ENCODE measurements at places on chromosomes 7 and 10.

GRCh38 chr10:61778137-61778536 is 115.4 kb downstream of the CABCOCO1 start:
- DNase-seq: no peak

DNA sequence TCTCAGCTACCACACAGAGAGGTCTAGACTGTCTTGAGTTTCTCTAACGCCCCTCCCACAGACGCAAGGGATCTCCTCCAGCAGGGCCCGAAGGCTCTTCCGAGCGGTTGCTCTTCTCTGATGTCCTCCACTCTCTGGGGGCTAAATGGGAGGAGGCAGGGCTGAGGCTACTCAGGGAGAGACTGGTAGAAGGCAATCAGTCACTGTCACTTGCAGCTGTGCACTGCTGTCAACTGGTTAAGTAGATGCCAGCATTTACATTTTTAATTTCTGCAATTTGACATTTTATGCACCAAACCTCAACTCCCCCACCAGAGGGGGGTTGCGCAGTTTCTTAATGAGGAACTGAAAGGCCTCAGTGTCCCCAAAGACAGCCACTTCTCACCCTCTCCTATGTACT is 442.8 kb downstream of the PLXNA4 start:
- DNase-seq: no peak

DNA sequence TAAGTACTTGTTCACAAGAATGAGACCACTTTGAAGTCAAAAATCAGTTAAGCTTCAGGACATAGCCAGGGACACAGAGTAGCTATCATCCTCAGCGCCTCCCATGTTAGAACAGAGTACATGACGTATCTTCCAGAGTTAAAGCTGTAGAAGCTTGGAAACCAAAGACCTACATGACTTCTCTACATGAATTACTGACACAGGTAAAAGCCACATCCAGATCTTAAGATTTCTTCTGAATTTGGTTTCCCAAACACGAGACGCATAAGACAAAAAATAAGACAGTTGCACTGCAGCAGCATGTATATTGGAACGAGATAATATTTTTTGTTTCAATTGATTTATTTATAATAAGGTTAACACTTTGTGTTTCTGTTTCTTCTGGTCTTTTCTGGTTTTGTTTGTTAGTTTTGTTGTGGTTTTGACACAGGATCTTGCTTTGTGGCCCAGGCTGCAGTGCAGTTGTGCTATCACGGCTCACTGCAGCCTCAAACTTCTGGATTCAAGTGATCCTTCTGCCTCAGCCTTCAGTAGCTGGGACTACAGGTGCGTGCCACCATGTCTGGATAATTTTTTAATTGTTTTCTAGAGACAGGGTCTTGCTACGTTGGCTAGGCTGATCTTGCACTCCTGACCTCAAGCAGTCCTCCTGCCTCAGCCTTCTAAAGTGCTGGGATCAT is 10.2 kb upstream of the EPC1 start:
- no peak for DNase-seq

DNA sequence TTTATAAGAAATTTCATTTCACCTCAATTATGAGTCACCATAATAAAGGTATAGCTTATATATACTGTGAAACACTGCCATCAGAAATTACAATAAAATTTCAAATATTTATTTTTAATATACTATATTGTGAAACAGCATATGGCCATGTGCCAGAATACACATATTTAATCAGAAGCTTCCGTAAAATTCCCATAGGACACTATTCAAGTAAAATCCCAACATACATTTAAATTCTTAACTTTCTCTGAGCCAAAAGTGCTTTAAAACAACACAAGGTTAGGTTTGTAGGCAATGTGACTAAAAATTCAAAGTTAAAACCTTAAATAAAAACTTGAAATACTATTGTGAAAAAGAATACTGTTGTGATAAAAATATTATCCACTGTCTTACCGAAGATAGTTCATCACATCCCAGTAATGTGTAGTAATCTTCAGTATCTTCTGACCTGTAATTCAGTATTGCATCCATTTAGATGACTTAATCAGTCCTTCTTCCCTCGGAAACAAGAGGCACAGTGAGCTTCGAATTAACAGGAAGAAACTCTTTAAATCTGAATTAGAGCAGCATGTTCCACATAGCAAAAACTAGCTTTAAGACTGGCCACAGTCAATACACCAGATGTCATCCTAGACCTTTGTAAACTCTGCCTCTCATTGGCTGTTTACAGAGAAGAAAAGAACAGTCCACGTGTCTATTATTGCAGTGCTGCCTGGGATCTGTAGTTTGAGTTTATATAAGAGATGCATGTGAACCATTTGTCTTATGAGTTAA is at the start of gene DNAJC12:
DNAJC12 (minus strand) TSS at position 648 of the 774 bp plus-strand sequence; CDS start at position 471, 177 bp downstream.
- DNase-seq: peak; percentile 62

- no peak for DNase-seq
Measured at GRCh38 chr10:42802876-42803275, 20.3 kb downstream of the BMS1 start.

GRCh38 chr10:131211965-131212619 is 99.4 kb downstream of the TCERG1L start:
- DNase-seq: no peak

DNA sequence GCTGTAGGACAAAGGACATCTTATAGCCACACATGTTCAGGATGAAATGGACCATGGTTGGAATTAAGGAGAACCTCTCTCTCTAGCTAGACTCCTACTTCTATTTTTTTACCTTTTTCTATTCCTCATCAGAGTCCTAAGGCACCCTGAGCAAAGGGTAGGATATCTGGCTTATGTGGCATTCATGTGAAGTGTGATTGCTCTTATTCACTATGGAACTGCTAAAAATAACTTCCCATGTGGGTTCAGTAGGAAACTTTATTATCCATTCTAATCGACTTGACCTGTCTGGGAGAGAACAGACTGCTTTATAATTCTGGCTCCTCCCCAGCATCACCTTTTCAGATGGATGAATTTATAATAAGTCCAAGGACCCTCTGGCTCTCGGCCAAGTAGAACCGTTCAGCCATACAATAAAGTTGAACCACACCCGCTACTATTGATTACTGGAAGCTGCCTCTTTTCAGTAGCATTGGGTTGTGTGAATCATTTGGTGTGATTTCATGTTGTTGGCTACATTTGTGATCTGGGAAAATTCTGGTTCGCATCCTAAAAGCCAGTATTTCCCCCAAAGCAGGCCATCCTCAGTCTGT is 117.5 kb downstream of the NRF1 start:
- DNase-seq: no peak

GRCh38 chr10:12847361-12847975 is 154.0 kb downstream of the CCDC3 start:
- no peak for DNase-seq

DNA sequence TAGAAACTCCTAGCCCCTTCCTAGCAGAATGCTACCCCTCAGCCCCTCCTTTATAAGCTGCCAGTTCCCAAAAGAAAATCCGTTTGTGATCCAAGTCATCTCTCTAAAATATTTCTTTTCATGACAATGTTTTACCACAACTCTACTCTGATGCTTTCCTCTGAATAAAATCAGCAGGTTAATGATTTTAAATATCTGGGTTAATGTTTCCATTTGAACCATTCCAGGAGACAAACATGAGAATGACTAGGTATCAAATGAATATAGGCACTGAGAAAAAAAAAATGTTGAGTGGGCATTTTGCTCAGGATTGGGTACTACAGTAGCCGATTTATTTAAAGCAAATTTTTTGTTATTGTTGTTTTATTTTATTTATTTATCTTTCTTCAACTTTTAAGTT is 360.3 kb downstream of the WDR11 start:
- DNase-seq: no peak

DNA sequence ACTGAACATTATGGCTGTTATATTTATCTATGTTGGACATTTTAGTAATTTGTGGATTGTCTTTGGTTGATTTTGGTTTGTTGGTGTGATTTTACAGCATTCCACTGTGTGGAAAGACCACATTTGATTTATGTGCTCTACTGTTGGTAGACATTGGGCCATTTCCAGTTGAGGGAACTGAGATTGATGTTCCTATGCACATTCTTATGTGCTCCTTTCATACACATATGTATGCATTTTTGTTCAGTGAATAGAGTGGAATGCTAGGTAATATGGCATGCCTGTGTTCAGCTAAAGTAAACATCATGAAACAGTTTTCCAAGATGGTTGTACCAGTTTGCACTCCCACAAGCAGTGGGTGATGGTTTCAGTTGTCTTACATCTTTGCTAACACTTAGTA is 15.1 kb downstream of the CACNB2 start:
- DNase-seq: no peak

GRCh38 chr10:131098416-131098952 is 213.0 kb downstream of the TCERG1L start:
- no peak for DNase-seq

GRCh38 chr10:79063071-79063491 is 5.7 kb upstream of the ZMIZ1 start:
- no peak for DNase-seq

DNA sequence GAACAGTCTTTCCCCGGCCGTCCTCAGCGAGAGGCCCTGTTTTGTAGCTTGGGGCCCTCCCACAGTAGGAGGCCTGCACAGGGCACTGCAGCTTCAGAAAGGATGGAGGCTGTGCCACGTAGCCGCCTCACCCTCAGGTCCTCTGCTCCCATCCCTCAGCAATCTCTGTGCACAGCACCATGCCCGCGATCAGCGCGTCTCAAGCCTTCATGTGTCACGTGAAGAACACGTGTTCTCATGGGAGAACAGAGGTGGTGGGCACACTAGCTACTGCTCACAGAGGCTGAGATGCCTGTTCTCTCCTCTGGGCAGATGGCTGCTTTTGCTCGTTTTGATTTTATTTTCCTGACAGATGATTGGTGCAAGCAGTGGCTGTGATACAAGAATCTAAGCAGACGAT is 8.5 kb upstream of the SHH start:
- no peak for DNase-seq

GRCh38 chr7:134406431-134406830 is 52.5 kb downstream of the AKR1B1 start:
- no peak for DNase-seq

- DNase-seq: no peak
Measured at GRCh38 chr10:126500185-126500584, 111.9 kb upstream of the ADAM12 start.

DNA sequence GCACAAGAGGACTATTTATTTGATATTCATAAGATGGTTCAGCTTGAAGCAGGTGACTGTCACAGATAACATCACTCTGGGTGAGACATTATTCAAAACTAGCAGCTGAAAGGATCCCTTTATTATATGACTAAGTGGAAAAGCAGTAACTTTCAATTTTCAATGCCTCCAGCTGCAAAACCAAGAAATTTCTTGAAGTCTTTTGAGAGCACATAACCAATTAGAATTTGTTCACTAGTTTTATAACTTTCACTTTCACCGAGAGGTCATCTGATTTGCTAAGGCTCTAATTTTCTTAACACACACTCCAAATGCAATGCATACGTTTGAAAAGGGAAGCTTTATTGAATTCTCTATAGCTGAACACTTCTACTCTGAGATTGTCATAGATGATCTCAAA is 88.6 kb upstream of the KLF14 start:
- DNase-seq: no peak

DNA sequence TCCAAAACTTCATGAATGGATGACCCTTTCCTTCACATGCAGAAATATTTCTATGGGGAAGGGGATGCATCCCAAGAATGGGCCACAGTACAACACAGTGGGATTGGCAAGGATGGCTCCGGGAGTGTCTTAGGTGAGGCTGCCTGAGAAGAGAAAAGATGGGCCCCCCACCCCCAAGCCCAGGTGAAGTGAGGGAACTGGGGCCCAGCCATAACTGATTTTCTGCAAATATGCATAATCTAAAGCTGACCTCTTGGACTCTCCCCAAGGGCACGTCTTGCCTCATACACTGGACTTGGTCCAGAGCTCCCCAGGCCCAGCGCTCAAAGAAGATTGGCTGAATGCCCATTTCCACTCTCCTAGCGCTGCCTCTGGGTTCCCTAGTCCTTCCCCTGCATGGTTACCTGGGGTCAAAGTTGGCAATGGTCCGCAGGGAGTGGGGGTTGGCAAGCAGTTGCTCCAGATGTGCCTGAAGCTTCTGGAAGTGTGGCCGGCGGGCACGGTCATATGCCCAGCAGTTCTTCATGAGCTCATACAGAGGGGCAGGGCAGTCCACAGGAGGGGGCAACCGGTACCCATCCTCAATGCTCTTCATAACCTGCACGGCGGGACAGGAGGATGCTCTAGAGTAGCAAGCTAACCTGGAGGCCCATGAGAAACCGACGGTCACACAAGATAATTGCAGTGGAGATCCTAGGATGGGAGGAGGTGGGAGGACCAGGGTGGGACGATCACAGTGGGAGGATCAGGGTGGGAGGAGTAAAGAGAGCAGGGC is 12.3 kb downstream of the ZYX start:
- DNase-seq: peak; percentile 77

DNA sequence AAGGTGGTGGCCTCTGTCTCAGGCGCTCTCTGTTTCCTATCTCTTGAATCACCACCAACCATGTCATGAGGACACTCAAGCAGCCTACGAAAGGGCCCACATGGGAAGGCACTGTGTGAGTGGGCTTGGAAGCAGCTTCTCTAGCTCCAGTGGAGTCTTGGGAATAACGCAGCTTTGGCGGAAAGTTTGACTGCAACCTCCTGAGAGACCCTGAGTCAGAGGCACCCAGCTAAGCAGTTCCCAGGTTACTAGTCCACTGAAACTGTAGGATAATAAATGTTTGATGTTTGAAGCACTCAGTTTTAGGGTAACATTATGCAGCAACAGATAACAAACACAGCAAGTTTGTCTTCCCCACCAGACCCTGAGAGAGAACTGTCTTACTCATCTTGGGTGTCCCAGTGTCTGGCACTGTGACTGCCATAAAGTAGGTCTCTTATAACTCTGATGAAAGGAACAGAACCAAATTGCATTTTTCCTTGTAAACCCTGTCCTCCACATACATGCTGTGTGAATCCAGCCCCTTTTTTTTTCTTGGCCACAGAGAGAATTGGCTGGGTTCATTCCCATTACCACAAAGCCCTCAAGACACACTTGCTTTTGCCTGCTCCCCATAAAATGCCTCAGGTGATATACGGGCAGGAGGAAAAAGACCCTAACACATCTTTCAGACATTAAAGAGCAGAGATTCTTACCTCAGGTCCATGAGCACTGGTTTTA is 185.5 kb downstream of the ZNF365 start:
- DNase-seq: no peak

GRCh38 chr7:102318482-102318971 is 31.9 kb downstream of the SH2B2 start:
- DNase-seq: no peak

DNA sequence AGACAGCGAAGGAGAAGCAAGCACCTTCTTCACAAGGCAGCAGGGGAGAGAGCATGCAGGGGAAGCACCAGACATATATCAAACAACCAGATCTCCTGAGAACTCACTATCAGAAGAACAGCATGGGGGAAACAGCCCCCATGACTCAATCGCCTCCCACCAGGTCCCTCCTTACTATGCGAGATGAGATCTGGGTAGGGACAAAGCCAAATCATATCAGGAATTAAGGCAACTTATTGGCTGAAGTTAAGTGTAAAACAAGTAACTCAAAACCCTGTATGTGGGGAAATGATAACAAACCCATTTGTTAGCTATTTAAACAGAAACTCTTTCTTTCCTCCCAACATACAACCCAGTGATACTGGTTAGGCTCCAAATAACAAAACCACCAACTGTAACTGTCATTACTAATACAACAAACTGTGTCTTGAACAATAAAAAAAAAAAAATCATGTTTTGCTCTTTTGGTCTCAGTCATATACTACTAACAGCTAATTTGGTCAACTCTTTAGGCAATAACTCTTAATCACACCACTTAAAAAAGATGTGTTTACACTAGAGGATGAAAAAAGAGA is 57.8 kb downstream of the MINDY3 start:
- no peak for DNase-seq

- no peak for DNase-seq
Measured at GRCh38 chr7:151384352-151384697, 25.5 kb downstream of the WDR86 start.

- no peak for DNase-seq
Measured at GRCh38 chr7:92072708-92073107, 61.6 kb downstream of the CYP51A1 start.
